ENCODE measurements at places on chromosomes 4 and X. TPM values are rescaled to one million over a fixed set of nuclear protein-coding genes. Genes with fewer than 3 reads are reported as not detected.

- H3K4me3 ChIP-seq: no peak overlapping the region
- no peaks in the 10 kb centered on the region for H3K36me3 ChIP-seq
- H3K27ac ChIP-seq: no peak overlapping the region
These were observed 68.6 kb downstream of the ADGRG4 start for GRCh38 chrX:136369377-136369776.

DNA sequence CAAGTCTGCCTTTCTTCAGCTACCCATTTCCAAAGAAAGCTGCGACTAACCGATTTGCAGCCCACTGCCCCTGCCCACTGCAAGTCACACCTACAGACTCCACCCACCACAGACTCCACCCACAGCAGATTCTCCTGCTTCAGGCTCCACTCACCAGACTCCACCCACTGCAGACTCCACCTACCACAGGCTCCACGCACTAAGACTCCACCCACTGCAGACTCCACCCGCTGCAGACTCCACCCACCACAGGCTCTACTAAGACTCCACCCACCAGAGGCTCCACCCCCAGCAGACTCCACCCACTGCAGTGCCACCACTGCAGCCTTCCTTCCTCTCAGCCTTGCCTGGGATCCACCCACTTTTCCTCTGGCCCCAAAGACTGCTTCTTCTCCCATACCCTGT, 41.3 kb downstream of the ABLIM2 start:
- peak; percentile 58 for DNase-seq
- no peaks in the 10 kb centered on the region for H3K27me3 ChIP-seq
- H3K36me3 ChIP-seq: no peaks in the 10 kb centered on the region
- no peaks in the 10 kb centered on the region for H3K4me1 ChIP-seq

Gene IGSF1
- total RNA-seq: 0.36 TPM

DNA sequence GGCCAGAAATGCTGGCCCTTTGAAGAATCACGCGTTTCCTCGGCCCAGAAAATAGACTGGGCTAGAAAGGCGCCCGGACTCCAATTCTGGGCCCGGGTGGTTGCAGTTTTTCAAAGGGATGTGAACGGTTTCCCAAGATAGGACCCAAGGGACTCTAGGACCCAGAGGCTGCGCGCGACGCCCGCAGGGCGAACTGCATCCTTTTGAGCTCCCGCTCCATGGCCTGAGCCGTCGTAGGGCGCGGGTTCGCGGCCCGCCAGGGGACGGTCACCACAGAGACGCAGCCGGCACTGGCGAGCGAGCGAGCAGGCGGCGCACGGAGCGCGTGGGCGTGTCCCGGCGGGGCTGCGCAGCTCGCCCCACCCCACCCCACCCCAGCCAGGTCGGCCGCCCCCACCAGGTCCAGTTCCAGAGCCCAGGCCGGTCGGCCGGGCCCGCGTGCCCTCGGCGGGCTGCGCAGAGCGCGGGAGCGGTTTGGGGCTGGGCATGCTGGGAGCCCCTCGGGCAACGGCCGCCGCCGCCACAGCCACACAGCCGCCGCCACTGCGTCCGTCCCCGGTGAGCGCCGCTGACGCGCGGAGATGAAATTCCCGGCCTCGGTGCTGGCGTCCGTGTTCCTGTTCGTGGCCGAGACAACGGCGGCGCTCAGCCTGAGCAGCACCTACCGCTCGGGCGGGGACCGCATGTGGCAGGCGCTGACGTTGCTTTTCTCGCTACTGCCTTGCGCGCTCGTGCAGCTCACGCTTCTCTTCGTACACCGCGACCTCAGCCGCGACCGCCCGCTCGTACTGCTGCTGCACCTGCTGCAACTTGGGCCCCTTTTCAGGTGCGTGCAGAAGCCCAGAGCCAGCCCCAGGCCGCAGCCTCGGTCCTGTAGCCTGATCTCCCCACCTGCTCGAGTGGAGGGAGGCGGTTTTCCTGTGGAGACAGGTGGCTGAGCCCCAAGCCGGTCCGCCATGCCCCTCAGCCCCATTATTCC, at the start of gene XK:
Gene XK, plus strand, starts transcription at position 411 of the 979 bp plus-strand sequence. Its CDS starts 171 bp downstream, at position 582.
- H3K4me3 ChIP-seq: no peak within 1 kb of the TSS
- H3K36me3 ChIP-seq: no peaks in the 10 kb centered on the region
- H3K4me1 ChIP-seq: no peaks in the 10 kb centered on the region
- H3K27ac ChIP-seq: no peak within 1 kb of the TSS
- DNase-seq: peak; percentile 60

DNA sequence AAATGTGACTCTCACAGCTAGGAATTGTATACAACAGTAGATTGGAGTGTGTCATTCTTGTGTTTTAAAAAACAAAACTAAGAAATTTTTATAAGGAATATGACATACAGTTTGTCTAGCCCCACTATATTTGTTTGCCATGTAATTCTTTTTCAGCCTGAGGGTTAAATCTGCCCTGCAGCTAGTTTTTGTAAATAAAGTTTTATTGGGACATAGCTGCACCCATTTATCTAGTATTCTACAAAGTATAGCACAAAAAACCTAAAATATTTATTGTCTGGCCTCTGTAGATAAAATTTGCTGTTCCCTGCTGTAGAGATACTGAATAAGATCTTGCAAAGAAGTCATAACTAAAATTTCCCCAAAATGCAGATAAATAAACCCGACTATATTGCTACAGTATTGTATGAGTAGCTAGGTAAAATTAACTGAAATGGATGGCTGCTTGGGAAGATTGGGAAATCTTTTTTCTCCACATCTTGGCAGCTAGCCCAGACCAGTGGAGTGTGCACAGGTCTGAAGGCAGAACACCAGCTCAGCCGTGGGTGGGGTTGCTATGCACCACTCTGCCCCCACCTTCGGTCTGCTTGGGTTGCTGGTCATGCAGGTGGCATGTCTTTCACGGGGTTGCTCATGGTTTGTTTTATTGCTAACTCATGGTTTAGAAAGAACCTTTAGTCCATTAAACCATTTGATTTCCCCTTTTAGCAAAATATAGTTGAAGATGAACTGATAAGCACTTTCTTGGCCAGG, 127.9 kb downstream of the KLHL8 start:
- H3K36me3 ChIP-seq: no peaks in the 10 kb centered on the region
- no peak overlapping the region for H3K4me3 ChIP-seq
- peaks cover 20% of the 10 kb centered on the region for H3K4me1 ChIP-seq
- peak; percentile 88 for DNase-seq
- peak overlapping the region; percentile 61 for H3K27ac ChIP-seq
- no peaks in the 10 kb centered on the region for H3K27me3 ChIP-seq

Gene ERAS
- total RNA-seq: not detected

- peaks cover 11% of the 10 kb centered on the region for H3K4me1 ChIP-seq
- H3K4me3 ChIP-seq: no peak overlapping the region
- DNase-seq: peak; percentile 87
- peaks cover 13% of the 10 kb centered on the region for H3K36me3 ChIP-seq
- H3K27ac ChIP-seq: no peak overlapping the region
These were observed 19.4 kb upstream of the CPLX1 start for GRCh38 chr4:845233-845835.

- peaks cover 3% of the 10 kb centered on the region for H3K36me3 ChIP-seq
- no peak overlapping the region for H3K4me3 ChIP-seq
- H3K27ac ChIP-seq: peak overlapping the region; percentile 65
- no peak for DNase-seq
- H3K27me3 ChIP-seq: no peaks in the 10 kb centered on the region
- peaks cover 79% of the 10 kb centered on the region for H3K4me1 ChIP-seq
These were observed 6.5 kb downstream of the WFS1 start for GRCh38 chr4:6275898-6276806.

GRCh38 chrX:108701633-108702032, 34.7 kb downstream of the IRS4 start:
- no peaks in the 10 kb centered on the region for H3K27me3 ChIP-seq
- H3K27ac ChIP-seq: no peak overlapping the region
- no peak overlapping the region for H3K4me3 ChIP-seq
- no peaks in the 10 kb centered on the region for H3K4me1 ChIP-seq
- no peak for DNase-seq

- no peak for DNase-seq
- H3K36me3 ChIP-seq: no peaks in the 10 kb centered on the region
- no peaks in the 10 kb centered on the region for H3K4me1 ChIP-seq
These were observed 69.9 kb upstream of the CAMK2D start for GRCh38 chr4:113831457-113831856.

Gene TCEAL5
- total RNA-seq: 0.95 TPM

DNA sequence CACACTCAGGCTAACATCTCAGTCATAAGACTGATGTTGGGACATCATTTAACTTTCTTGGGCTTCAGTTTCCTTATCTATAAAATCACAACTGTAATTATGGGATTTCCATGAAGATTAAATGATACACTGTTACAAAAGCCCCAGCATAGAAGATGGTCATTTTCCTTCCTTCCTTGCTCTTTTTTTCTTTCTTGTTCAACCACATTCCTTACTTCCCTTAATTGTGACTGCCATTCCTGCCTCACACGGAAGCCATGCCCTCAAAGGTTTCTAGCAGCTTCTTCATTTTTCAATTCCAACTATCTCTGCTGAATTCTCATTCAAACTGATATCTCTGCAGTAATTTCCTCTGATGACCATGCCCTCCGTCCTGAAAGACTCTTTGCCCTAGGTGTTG, 311.8 kb downstream of the PPP3CA start:
- no peaks in the 10 kb centered on the region for H3K27me3 ChIP-seq
- H3K4me3 ChIP-seq: no peak overlapping the region
- H3K27ac ChIP-seq: no peak overlapping the region
- H3K36me3 ChIP-seq: no peaks in the 10 kb centered on the region
- no peak for DNase-seq
- no peaks in the 10 kb centered on the region for H3K4me1 ChIP-seq

- no peak for DNase-seq
- no peak overlapping the region for H3K27ac ChIP-seq
- no peaks in the 10 kb centered on the region for H3K36me3 ChIP-seq
These were observed 473.4 kb upstream of the CPEB2 start for GRCh38 chr4:14528918-14529317.

GRCh38 chrX:152528193-152528592, 77.1 kb upstream of the GABRA3 start:
- DNase-seq: no peak
- H3K27ac ChIP-seq: no peak overlapping the region
- H3K27me3 ChIP-seq: no peaks in the 10 kb centered on the region
